ENCODE measurements at places on chromosomes 5 and 9.

- peak; percentile 30 for DNase-seq
These were observed 421 bp upstream of the DEPDC1B start for GRCh38 chr5:60700416-60700757.

GRCh38 chr5:114407783-114408182 is 45.9 kb downstream of the KCNN2 start:
- no peak for DNase-seq

GRCh38 chr9:37468620-37469019 is 3.4 kb upstream of the ZBTB5 start:
- DNase-seq = no peak

DNA sequence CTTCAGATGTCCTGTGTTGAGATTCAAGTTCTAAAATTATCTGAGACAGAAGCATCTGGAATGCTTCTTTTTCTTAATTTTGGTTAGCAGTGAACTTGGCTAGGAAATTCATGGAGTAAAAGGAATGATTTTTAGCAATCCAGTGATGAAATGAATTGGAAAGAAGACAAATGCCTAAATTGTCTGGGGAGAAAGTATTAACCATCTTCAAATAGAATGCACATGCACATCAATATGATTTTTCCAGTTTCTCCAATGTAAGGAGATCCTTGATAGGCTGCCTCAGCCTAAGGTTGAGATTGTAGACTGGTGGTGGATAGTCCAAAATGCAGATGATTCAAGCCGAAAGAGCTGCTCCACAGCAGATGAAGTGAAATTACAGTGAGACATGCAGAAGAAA is 106.7 kb downstream of the PCSK5 start:
- DNase-seq = no peak

GRCh38 chr5:167726642-167727041 is 564.8 kb upstream of the WWC1 start:
- peak; percentile 7 for DNase-seq

GRCh38 chr9:104854613-104855012 is 73.3 kb downstream of the ABCA1 start:
- no peak for DNase-seq

- DNase-seq = no peak
These were observed 274.9 kb downstream of the EFNA5 start for GRCh38 chr5:107395632-107396350.

GRCh38 chr5:159211729-159212174 is 2.4 kb upstream of the RNF145 start:
- DNase-seq = no peak

- no peak for DNase-seq
These were observed 17.5 kb downstream of the PRKACG start for GRCh38 chr9:68996462-68996861.

GRCh38 chr5:132055808-132056609 is 4.4 kb upstream of the IL3 start:
- DNase-seq = no peak

All from EH (cell line).